ENCODE measurements at places on chromosomes 2 and 18.

GRCh38 chr18:323253-323622, 55.4 kb upstream of the THOC1 start:
- DNase-seq: peak; percentile 73

GRCh38 chr2:240983361-240983995, 14.9 kb upstream of the SNED1 start:
- no peak for DNase-seq

DNA sequence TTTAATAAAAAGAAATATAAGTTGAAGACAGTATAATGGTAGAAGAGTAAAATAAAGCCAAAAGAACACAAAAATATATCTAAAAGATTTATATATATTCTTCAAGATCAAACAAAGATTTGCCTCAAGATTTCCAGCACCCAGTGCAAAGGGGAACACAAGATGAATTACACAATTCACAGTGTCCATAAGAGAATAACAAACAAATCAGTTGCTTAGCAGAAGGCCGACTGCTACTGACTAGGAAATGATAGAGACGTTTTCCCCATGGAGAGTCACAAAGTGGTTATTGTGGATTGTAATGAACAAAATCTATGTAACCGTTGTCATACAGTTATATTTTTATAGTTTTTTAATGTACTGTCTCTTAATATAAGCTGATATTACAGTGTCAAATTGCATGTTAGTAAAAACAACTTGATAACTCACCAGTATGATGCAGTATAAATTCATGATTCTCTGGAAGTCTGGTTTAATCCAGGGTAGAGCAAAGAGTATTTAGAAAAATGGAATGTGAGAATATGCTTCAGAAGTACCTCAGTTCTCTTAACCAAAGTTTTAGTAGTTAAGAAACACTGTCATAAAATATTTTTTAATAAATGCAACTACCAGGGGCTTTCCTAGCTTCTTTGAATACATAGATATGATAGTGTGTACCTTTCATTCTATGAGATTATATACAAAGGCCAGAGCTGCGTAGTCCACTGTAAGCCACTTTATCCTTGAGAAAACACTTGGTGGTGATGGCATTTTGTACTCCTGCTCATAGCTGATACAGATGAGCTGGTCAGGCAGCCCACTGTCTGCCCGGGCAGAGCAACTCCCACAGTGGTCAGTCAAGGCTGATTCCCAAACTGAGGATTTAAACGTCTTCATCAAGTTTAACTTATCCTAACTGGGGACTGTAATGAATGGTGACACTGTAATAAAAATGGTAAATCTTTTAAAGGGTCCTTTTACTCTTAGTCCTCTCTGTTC, 180.5 kb upstream of the DTNA start:
- DNase-seq: no peak

DNA sequence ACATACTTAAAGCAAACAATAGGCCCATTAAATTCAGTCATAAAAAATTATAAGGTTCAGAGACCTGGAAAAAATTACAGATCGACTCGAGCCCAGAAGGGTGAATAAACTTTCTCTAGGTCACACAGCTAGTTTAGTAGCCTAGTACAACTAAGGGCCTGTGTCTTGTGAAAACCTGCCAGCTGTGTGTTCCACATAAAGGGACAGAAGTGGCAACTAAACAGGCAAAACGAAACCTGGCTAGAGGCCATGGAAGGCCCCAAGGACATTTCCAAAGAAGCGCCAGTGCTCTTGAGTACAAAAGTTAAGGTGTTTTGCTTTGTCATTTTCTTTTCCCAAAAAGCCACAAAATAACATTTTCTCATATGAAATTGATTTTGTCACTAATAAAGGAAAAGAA, 164.9 kb downstream of the L3MBTL4 start:
- no peak for DNase-seq
